Naive B cell (primary cell): ENCODE measurements at places on chromosomes 11 and 22. TPM values are rescaled to one million over a fixed set of nuclear protein-coding genes. Genes with fewer than 3 reads are reported as not detected.

GRCh38 chr11:19953336-19953735 lies 206.9 kb downstream of the DBX1 start:
- DNase-seq, result no peak

DNA sequence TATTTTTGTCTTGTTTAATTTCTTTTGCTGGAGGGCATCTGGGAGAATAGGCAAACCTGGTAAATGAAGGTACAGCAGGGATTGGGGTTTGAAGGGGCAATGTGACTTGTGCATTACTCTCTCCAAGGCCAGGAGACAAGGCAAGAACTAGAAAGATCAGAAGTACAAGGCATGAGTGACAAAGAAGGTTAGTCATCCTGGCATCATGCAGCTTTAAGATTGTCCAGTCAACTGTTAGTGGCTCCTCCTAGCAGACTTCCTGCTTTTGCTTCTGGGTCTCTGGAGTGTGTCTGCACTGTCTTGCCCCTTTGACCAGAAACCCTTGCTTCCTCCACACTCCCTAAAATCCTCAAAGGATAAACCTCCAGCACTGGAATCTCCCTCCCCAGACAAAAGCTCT lies 27.2 kb upstream of the GLYATL1 start:
- no peak for DNase-seq

GRCh38 chr11:10459029-10459970 lies 4.2 kb downstream of the AMPD3 start:
- DNase-seq, result peak; percentile 81

DNA sequence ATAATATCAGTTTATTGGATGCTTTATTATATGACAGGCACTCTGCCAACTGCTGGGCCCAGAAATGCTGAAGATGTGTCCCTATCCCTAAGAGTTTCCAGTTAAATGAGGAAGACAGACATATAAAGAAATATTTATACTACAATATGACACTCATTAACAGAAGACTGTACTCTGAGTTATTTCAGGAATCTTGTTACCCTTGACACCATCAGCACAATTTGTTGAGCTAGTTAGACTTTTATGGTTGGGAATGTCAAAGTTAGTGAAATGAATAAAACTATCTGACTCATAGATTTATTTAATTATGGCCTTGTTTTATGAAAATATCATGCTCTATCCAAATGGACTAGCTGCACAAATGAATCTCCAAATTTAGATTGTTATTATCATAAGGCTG lies 25.6 kb upstream of the MSANTD4 start:
- DNase-seq, result no peak

DNA sequence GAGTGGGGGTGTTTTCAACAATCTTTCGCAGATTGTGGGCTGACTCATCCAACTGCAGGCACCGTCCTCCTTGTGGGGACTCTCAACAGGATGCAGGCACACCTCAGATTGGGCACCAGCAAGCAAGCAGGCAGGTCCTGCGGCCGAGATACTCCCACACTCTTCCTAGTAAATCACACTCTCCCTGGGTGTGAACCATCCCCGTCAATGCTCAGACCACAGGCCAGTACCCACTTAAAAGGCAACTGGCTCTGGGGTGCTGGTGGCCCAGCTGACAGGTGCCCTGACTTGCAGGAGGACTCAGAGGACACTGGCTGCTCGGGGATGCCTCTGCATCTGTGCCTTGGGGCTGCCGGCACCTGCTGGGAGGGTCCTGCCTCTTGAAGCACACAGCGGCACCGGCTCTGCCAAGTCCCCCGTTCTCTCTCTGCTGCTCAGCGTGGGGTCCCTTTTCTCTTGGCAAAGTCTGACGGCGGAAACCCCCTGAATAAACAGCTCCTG lies 282.5 kb downstream of the CTTN start:
- DNase-seq, result no peak

- DNase-seq, result no peak
Measured at GRCh38 chr22:39685336-39686177, 115.0 kb downstream of the CACNA1I start.

DNA sequence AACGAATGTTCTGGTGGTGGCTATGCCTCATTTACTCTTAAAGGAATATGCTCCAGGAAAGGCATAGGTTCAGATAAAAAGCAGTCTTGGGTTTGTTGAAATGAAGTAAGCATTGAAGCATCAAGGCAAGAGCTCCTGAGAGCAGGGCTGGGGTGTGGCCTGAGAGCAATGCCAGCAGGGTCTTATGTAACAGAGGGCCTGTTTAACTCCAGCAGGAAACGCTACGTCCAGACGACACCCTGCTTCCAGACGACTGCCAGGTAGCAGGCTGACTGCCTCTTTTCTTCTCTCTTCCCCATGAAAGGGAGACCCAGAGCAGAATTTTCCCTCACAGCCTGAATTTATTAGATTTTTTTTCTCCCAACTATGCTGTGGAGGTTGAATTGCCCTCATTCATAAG lies 127.2 kb upstream of the SLC5A12 start:
- no peak for DNase-seq

DNA sequence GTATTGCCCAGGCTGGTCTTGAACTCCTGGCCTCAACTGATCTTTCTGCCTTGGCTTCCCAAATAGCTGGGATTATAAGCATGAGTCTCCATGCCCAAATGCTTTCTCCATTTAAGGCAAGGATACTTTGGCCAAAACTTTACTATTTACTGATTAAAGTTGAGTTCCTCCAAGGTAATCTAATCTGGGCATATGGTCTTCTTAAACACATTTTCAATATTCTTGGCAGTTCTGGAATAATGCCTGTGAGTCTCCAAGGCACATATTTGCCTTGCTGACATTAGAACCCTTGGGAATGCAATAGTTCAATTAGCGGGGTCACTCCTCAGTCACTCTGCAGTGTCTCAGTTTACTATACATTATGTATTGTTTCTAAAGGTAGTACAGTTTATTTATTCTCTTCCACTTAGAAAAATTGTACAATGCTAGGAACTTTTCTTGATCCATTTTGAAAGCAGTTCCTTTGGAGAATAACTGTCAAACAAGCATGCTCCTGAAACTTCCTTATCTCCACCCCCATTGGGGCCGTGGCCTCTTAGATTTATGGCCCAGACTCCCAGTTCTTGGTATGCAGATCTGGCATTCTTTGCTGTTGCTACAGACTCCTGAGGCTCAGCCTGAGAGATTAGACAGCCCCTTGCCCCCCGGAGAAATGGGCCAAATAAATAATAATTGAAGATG lies 13.1 kb upstream of the RAB38 start:
- no peak for DNase-seq

DNA sequence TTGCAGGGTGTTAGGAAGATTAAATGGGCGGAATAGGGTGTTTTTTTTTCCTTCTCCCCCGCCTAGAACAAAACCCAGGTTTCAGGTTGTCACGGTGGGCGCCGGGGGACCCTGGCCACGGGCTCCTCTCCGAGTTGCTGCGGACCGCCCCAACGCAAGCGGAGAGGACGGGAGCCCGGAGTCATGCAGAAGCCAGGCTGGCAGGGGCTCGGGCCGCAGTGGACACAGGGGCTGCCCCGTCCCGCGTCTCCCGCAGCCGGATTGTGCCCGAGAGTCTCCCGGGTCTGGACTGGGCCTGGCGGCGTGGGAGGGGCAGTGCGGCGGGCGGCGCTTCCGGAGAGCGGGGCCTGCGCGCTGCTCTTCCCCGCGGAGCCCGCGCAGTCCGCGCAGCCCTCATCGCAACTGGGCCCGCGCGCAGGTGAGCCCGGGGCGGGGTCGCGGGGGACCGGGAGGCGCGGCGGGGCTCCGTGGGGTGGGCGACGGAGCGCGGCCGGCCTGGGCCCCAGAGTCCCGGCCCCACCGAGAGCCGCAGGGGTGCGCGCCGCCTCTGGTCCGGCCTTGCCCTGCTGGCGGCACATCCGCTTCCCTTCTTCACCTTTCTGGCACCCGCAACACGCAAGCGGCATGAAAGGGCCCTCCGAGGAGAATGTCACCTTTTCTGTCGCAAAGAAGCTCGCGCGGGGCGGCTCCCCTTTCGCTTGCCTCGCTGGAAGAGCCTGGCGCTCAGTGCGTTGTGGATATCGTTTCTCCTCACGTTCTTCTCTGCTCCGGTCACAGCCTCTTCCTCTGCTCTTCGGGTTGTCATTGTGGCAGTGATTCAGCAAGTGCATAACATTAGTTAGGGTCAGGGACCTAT lies at the start of gene TIRAP:
TIRAP (plus strand) TSS at position 358 of the 856 bp plus-strand sequence. CDS start 7,802 bp downstream, outside the sequence.
- DNase-seq, result peak; percentile 67

DNA sequence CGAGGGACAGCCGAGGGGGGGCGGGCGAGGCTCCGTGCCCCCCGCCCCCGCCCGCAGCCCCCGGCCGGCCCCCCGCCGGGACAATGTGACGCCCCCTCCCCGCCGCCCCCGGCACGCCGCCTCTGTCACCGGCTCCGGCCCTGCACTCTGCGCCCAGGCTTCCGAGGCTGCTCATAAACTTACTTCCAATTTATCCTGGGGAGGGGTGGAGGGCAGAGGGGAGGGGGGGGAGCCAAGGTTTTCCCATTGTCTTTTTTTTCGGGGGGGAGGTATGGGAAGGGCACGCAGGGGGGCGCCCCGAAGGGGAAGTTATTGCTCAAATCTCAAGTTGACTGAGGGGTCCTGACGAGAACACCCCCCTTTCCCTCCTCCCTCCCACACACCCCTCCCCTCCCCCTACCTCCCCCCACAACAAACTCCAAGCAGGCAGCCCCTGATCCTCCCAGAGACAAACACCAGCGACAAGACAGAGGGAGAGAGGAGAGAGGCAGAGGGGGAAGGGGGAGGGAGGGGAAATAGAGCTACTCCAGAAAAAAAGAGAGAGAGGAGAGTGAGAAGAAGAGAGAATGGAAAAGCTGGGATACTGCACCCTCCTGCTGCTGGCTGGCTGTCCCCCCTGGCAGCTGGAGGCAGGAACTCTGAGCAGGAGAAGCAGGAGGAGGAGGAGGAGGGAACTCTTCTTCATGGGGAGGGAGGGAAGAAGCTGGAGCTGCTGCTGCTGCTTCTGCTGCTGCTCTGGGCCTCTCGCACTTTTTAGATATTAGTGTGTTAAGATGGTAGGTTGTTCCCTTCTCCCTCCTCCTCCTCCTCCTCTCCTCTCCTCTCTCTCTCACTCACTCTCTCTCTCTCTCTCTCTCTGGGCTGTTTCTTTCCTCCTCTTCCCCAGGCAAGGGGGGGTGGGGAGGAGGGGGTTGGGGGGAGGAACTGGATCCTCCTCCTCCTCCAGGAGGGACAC lies 631 bp downstream of the PHF21A start:
- DNase-seq, result peak; percentile 12

Gene PTPN5
- not detected for polyA plus RNA-seq

Gene SOX10
- not detected for polyA plus RNA-seq

Gene MS4A13
- polyA plus RNA-seq, result not detected

Gene MAP4K2
- polyA plus RNA-seq, result 30.7 TPM
